Cortex of kidney (tissue), 1 donor: ENCODE measurements at places on chromosomes 5 and 9.

- no peak for DNase-seq
These were observed 313.0 kb downstream of the GADD45G start for GRCh38 chr9:89917861-89918260.

- DNase-seq, result no peak
These were observed 276.2 kb downstream of the PDE4D start for GRCh38 chr5:59617186-59617771.

- DNase-seq, result no peak
These were observed 58.1 kb downstream of the GOLPH3 start for GRCh38 chr5:32115985-32116384.

GRCh38 chr5:16975950-16976624 lies 40.0 kb upstream of the MYO10 start:
- DNase-seq, result no peak

DNA sequence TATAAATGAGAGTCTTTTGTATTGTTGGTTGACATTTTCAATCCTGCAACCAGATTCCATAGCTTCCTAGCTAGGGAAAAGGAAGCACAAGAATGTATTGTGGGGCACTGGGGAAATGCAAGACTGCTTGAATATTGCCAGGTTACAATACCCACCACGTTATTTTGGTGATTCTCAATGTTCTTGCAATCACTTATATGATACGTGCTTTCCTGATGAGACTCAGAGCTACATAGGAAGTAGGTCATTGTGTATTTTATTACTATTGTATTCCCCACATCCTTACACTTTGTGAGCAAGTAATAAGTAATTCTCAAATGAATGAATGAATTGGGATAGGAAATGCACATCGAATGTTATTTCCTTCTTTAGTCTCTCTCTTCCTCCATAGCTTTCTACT lies 217.1 kb upstream of the CD180 start:
- DNase-seq, result no peak

DNA sequence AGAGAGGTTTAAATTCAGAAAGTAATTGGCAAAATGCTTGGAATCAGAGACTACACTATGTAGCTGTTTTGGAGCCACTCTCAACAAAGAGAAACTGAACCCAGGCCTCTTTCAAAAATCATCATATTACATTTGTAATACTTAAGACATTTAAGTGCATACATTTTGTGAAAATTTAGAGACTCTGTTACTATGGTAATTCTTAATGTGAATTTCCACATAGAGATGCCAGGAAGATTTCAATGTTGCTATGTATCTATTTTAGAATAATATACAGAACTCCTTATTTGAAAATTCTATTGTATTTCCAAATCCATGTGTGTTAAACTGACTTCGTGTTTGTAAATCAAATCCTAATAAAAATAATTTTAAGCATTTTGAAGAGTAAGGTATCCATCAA lies 1260.9 kb upstream of the C9orf72 start:
- DNase-seq, result no peak
